Stimulated activated CD4-positive, alpha-beta T cell treated with anti-CD3 and anti-CD28 coated beads, Interleukin-1b, Interleukin-23, amount 100 ng/mL, for 1 hour (primary cell): ENCODE measurements at places on chromosomes 13 and 19.
A peak's percentile ranks its signal among the peaks of the same experiment; 100 is the strongest.

DNA sequence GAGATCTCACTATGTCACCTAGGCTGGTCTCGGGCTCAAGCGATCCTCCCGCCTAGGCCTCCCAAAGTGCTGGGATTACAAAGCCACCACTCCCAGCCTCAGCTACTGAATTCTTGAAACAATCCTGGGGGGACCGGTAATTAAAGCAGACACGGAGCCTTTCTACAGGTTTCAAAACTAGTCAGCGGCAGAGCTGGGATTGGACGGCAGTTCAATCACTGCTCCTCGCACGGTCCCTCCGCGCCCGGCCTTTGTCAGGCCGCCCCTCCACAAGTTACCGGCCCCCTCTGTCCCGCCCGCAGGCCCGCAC, 229 bp downstream of the BORCS8 start:
- no peak for DNase-seq

- DNase-seq = no peak
These were observed 69.3 kb downstream of the NHLRC3 start for GRCh38 chr13:39107561-39107960.

GRCh38 chr13:64709079-64709478, 2521.1 kb downstream of the PCDH9 start:
- DNase-seq = no peak

- DNase-seq = no peak
These were observed 932 bp downstream of the SLC35E1 start for GRCh38 chr19:16571283-16571682.

DNA sequence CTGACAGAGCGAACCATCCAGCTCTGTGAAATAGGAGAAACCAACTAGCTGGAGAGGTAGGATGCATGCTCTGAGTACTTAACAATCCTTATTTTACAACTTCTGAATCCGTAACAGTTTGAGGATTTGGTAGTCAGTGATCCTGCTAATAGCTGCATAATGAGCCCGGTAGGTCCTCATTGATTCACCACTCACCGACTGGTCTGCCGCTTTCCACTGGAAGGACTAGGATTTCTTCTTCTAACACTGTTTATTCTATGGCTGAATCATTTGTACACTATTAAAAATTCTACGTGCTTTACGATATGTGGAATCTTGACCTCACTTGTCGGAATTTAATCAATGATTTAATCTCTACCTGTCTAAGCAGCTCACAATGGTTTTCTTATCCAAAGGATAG, 33.9 kb downstream of the SPATA13 start:
- DNase-seq = no peak

- peak; percentile 66 for DNase-seq
These were observed 3.5 kb upstream of the NAPSA start for GRCh38 chr19:50368649-50369570.

- no peak for DNase-seq
These were observed 13.0 kb upstream of the LCP1 start for GRCh38 chr13:46195016-46195415.

- DNase-seq = no peak
These were observed 242.6 kb downstream of the DCT start for GRCh38 chr13:94236872-94237271.

GRCh38 chr13:51772781-51773180, 31.2 kb downstream of the DHRS12 start:
- DNase-seq = no peak

- DNase-seq = no peak
These were observed 59.6 kb downstream of the SMARCA4 start for GRCh38 chr19:11020423-11020822.

DNA sequence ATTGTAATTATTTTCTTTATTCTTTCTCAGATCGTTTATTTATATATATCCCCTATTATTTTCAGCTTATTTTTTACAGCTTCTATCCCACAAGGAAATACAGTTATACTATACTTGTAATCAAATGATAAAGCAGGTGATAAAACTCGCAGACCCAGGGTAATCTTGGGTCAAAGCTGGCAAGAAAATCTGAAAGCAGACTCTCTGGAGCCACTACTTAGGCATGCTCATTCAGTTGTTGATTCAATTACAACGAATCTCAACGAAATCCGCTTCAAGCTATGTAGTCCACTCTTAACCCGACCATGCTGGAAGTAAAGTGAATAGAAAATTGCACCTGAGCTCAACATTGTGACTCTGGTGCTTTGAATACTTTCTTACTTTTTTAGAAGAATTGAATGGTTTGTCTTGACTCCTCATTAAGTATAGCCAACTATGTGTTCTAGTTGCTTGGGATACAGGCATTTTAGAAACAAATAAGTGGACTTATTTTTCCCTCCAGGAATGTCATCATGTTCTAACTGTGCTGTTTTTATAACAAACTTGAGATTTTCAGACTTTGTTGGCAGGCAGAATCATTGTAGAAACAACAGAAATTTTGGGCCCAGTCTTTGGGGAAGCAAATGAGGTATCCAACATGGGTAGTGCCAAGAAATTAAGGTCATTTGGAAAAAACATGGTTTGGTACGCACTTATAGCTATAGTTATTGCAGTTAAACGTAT, 21.4 kb downstream of the ESD start:
- DNase-seq = no peak

GRCh38 chr13:94216476-94216875, 263.0 kb downstream of the DCT start:
- no peak for DNase-seq

DNA sequence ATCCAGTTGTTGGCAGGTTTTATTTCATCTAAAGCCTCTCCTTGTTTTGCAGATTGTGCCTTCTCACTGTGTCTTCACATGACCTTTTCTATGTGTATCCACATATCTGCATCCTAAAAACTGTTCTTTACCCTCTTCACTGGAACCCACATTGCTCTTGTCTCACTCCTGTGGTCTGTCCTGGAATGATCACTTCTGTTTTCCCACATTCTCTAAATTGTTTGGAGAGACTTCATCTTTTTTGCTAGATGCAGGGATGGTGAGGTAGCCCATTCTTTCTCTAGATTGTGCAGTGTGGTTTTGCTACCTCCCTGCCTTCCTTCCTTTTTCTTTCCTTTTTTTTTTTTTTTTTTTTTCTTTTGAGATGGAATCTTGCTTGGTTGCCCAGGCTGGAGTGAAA, 608.6 kb upstream of the MIR17HG start:
- DNase-seq = no peak

- DNase-seq = no peak
These were observed 5.0 kb downstream of the LRRC25 start for GRCh38 chr19:18392417-18392816.

- DNase-seq = no peak
These were observed 86.5 kb downstream of the EPSTI1 start for GRCh38 chr13:42905579-42905978.

- no peak for DNase-seq
These were observed 58.1 kb downstream of the EDNRB start for GRCh38 chr13:77860507-77860981.

DNA sequence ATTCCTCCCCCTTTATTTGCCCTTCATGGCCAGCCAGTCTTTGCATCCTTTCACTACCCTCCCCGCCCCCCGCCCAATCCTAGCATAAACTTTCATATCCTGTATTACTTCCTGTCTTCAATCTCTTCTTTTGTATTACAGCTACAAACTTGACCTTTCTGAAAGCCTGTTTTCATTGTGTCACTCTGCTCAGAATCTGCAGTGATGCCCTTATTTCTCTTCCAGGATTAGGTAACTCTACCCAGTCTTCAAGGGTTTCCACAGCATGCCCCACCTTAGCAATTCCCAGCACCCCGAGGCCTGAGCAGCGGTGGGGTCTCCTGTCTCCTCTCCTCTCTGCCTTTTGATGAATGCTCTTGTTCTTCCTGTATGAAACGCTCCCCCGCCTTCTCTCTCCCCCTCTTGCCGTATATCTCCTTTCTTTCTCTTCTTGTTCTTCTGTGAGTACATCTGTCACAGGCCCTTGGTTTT, 145.6 kb downstream of the SHISA2 start:
- no peak for DNase-seq

DNA sequence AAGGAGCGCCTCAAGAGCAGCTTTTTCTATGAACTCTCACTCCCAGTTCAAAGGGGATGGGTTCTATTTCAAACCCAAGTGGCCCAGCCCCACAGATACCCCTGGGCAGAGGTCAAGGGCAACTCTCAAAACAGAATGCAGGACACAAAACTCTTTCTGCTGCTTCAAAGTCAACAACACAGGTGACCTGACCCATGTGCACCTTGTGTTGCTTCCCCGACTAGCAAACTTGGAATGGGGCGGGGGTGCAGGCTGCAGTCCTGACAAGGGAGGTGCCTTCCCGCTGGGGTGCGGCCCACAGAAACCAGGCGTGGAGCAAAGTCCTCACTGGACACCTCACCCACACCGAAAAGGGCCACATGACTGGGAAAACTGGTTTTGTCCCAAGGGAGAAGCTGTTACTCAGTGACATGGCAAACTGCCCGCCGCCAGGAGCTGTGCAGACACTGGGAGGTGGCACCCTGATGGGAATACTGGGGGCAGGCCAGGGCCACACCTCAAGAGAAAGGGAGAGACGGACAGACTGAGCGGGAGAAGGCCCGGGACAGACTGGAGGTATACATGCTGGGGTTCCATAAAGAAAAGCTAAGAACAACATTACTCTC, 17.4 kb downstream of the ZC3H4 start:
- no peak for DNase-seq

GRCh38 chr13:59963827-59964226, 199.9 kb downstream of the DIAPH3 start:
- DNase-seq = no peak

DNA sequence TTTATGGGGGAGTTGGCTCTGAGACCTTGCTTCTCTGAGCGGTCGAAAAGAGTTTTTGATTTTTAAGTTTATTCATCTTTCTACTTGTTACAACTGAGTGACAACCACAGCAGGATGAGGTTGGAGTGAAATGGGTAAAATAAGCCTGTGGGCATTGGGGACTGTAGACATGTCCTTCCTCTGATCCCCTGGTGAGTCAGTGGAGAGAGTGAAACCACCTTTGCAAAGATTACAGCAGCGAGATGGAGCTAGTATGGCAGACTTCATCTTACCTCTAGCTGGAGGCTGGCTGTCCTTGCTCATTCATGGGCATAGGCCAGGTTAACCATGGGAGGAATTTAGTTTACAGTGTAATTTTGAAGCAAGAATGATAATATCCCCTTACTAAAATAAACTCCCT, 30.9 kb upstream of the PSG9 start:
- no peak for DNase-seq

- DNase-seq = no peak
These were observed 12.3 kb upstream of the CYSLTR2 start for GRCh38 chr13:48641404-48641803.

- no peak for DNase-seq
These were observed 90.7 kb downstream of the RGCC start for GRCh38 chr13:41548031-41548430.

DNA sequence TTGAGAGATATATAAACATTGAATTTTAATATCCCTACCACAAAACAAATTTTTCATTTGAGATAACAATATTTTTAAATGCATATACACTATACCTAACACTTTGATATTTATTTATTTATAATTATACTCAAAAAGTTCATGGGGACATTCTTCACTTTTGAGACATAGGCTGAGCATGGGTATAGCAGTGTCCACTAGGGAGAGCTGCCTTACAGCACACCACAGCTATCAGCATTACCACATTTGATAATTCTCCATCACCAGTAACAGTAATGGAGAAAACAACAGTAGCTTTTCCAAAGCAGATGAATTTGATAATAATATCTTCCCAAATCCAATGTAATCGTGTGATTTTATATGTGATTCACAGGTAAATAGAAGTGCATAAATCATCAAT, 626.1 kb downstream of the DACH1 start:
- no peak for DNase-seq

GRCh38 chr13:59088716-59089115, 1075.0 kb downstream of the DIAPH3 start:
- no peak for DNase-seq

GRCh38 chr13:71054358-71054757, 812.6 kb downstream of the DACH1 start:
- DNase-seq = no peak
